ENCODE measurements at places on chromosomes 1 and 21. TPM values are rescaled to one million over a fixed set of nuclear protein-coding genes. Genes with fewer than 3 reads are reported as not detected.

Gene KCNT2
- 4.8 TPM for total RNA-seq

Gene SIK1
- total RNA-seq, result 2.8 TPM

Gene MATN1
- not detected for total RNA-seq

Gene NBPF6
- not detected for total RNA-seq

Data from epithelial cell of alveolus of lung (primary cell).